ENCODE measurements at places on chromosomes 5 and 9. TPM values are rescaled to one million over a fixed set of nuclear protein-coding genes. Genes with fewer than 3 reads are reported as not detected.

XPA gene
- total RNA-seq, result 13.5 TPM

ARID3C gene
- not detected for total RNA-seq

DNA sequence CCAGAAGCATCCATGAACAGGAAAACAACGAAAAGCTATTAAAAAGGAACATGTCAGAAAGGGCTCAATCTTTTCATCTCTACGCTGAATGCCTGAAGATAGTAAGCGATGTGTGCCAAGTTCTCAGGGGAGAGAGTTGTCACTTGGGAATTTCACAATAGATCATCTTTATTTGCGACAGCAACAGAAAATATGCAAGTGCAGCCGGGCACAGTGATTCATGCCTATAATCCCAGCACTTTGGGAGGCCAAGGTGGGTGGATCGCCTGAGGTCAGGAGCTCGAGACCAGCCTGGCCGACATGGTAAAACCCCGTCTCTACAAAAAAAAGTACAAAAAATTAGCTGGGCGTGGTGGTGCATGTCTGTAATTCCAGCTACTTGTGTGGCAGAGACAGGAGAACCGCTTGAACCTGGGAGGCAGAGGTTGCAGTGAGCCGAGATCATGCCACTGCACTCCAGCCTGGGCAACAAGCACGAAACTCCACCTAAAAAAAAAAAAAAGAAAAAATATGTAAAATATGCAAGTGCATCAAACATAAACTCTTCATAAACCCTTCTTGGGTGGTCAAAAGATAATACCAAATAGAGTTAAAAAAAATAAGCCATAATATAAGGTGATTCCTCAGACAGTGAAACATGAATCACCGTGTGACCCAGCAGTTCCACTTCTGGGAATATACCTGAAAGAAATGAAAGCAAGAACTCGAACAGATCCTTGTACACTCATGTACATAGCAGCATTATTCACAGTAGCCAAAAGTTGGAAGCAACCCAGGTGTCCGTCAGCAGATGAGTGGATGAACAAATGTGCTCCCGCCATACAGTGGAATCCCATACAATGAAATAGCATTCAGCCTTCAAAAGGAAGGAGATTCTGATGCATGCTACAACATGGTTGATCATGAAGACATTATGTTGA lies 16.2 kb downstream of the SFXN1 start:
- no peak for DNase-seq

- no peak for DNase-seq
Measured at GRCh38 chr9:34986540-34987047, 3.0 kb upstream of the DNAJB5 start.

PAPPA gene
- total RNA-seq, result 5.6 TPM

GRCh38 chr5:72107901-72108201 lies 576 bp downstream of the MAP1B start:
- no peak for DNase-seq

CDH6 gene
- total RNA-seq, result 75.9 TPM

- no peak for DNase-seq
Measured at GRCh38 chr5:5335700-5336264, 86.7 kb upstream of the ICE1 start.

GRCh38 chr5:45542421-45542820 lies 153.8 kb downstream of the HCN1 start:
- DNase-seq, result no peak

GRCh38 chr5:93163010-93163663 lies 417.9 kb downstream of the NR2F1-AS1 start:
- DNase-seq, result no peak

BHMT2 gene
- total RNA-seq, result 11.0 TPM

DNA sequence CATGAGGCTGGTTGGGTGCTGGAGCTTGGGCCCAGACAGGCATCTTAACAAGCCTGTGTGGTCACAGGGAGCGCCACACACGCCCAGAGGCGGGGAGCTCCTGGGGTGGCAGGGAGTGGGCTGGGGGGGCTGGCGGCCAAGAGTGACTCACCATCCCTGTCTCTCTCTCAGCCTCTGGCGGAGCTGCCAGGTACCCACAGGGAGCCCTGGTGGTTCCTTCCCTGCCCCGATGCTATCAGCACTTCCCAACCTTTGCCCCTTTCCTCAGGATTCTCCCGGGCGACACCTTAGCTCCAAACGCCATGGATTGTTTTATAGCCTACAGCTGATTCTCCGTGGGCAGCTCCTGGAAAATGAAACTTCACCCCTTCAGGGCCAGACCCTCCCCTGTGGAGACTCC lies 5.5 kb downstream of the SLC9A3 start:
- DNase-seq, result peak; percentile 81

DNA sequence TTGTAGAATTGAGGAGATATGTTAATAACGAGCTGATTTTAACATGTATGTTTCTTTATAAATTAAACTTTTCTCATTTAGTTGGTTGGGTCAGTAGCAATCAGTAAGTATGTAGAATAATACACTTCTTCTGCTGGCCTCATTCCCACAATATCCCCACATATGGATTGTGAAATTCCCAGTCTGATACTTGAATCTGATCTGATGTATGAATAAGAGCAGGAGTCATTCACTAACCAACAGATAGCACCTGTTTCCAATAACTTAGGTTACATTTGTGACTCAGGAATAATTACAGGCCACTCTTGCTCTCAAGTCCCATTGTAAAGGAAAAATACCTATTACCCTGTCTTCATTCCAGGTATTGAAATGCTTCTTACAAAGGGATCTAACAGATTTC lies 23.9 kb downstream of the SLC36A1 start:
- DNase-seq, result no peak

ANXA2R gene
- total RNA-seq, result 2.8 TPM

EPB41L4B gene
- 31.1 TPM for total RNA-seq

DNA sequence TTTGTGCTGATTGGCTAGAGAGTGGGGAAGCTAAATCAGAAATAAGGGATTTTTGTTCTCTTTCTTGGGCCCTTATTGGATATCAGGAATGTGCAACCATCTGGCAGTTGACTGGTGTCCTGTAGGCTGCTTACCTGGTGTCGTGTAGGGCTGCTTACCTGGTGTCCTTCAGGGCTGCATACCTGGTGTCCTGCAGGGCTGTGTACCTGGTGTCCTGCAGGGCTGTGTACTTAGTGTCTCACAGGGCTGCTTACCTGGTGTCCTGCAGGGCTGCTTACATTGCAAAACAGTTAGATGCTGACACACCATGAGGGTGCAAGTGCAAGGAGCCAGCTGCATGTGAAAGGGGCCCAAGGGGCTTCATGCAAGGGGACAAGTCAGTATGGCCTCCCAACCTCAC lies 249.3 kb downstream of the ICE1 start:
- no peak for DNase-seq

PDZD2 gene
- 2.7 TPM for total RNA-seq

- no peak for DNase-seq
Measured at GRCh38 chr5:31086839-31087415, 106.6 kb upstream of the CDH6 start.

PRDM9 gene
- not detected for total RNA-seq

All from mucosa of gallbladder (tissue), 1 donor.